ENCODE measurements at places on chromosomes 2 and 18. TPM values are rescaled to one million over a fixed set of nuclear protein-coding genes. Genes with fewer than 3 reads are reported as not detected.

Gene STK39
- total RNA-seq = 10.4 TPM

Gene VWC2L
- total RNA-seq = not detected

Gene DYNAP
- not detected for total RNA-seq

Gene PIKFYVE
- 17.2 TPM for total RNA-seq

Gene PECR
- total RNA-seq = 5.3 TPM

Gene POTEF
- total RNA-seq = 0.23 TPM

Gene CFAP65
- not detected for total RNA-seq

Gene TSPYL6
- not detected for total RNA-seq

Gene GCKR
- total RNA-seq = 0.59 TPM

Gene MFSD2B
- not detected for total RNA-seq

Gene C2orf80
- total RNA-seq = not detected

Gene CCDC74B
- 2.2 TPM for total RNA-seq

Gene NCKAP5
- 7.3 TPM for total RNA-seq

Gene PROKR1
- total RNA-seq = not detected

Gene G6PC2
- not detected for total RNA-seq

Gene TTC21B
- 17.0 TPM for total RNA-seq

Gene HOXD12
- total RNA-seq = not detected

Gene LOXHD1
- 0.28 TPM for total RNA-seq

Gene TMEM247
- not detected for total RNA-seq

- no peak for DNase-seq
Measured at GRCh38 chr2:157749684-157750083, 121.0 kb upstream of the ACVR1C start.

- DNase-seq = no peak
Measured at GRCh38 chr2:238151205-238151604, 7.6 kb upstream of the ERFE start.

DNA sequence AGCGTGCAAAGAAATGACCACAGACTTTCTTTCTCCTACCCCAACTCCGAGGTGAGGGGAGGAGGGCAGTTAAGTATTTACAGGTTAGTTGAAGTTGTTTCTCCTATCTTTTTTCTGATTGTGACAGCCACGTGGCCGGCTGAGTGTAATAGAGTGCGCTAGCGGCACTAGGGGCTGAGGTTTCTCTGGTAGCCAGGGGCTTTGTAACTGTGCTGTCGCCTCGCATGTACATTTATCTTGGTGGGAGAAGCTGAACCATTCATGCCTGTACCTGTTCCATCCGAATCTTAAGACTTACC, 214.1 kb upstream of the STON1 start:
- no peak for DNase-seq

DNA sequence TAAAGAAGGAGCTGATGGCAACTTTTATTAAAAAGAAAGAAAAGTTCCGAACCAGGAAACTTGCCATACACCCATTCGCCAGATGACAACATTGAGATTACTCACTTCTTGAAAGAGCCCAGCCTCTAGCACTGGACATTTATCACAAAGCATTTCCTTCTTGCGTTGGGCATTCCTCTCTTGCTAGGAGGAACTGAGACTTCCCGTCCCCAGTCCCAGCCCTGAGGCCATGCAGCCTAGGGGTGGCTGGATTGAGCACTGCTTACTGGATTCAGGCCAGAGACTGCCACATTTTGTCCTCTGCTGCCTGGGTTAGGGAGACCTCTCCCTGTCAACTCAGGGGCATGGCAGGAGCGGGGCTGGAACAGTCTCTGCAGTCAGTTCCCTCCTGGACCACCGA, 80.1 kb downstream of the SDC1 start:
- peak; percentile 39 for DNase-seq

- peak; percentile 56 for DNase-seq
Measured at GRCh38 chr2:37558623-37559022, 112.8 kb downstream of the CDC42EP3 start.

- DNase-seq = no peak
Measured at GRCh38 chr2:215826376-215826775, 187.0 kb downstream of the MREG start.

GRCh38 chr2:235463893-235464292, 29.9 kb upstream of the AGAP1 start:
- DNase-seq = peak; percentile 91

DNA sequence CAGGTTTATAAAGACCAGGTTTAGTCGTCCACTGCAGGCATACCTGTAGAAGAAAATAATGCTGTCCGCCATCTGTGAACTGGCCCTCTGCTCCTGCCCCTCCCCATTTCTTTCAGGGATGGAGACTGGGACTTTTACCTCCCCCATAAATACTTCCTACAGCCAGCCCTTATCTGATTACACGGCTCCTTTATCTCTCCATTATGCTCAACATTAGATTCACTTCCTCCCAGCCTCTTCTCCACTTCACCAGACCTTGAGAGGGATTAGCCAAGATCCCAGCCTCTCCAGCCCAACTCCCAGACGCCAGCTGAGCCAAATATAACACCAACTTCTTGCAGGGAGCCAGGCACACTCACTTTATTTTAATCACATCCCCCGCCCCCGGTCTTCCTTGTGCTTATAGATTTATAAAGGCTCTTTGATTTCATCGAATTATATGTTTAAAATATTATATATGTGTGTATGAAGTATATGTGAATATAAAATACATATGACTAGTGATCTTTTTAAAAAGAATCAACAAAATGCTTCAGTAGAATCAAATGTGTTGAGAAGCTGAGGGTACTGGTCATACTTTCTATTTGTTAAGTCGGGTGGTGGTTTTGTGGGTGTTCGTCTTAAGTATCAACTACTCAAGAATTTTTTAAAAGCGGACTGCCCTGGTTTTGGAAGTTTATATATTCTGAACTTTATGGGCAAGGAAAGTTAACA, 81.0 kb downstream of the SPRED2 start:
- peak; percentile 65 for DNase-seq

DNA sequence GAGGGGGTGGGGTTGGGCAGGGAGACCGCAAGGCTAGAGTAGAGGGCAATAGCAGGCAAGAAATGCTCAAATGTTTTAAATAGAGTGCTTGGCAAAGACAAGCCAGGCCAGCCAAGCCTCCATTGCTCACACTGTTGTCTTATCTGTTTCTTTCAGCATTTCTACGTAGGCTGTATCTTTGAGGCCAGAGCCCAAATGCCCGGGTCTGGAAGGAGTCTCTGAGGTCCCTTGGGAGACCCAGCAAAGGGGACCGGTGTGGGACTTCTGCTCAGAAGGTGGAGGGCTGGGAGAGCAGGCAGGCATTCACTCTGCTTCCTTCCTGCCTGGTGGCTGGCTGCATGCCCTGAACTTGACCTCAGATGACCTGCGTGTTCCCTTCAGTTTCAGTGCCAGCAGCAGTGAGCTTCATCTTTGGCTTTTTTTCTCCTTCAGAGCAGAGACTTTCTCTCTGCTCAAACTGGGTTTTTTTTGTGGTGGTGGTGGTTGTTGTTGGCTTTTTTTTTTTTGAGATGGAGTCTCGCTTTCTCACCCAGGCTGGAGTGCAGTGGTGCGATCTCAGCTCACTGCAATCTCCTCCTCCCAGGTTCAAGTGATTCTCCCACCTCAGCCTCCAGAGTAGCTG, 13.7 kb upstream of the TET3 start:
- DNase-seq = peak; percentile 77

GRCh38 chr2:241188361-241189092, at the start of gene ANO7:
Gene ANO7 (plus strand): TSS chr2:241188677. CDS start chr2:241190064, 1,387 bp downstream.
- no peak for DNase-seq

DNA sequence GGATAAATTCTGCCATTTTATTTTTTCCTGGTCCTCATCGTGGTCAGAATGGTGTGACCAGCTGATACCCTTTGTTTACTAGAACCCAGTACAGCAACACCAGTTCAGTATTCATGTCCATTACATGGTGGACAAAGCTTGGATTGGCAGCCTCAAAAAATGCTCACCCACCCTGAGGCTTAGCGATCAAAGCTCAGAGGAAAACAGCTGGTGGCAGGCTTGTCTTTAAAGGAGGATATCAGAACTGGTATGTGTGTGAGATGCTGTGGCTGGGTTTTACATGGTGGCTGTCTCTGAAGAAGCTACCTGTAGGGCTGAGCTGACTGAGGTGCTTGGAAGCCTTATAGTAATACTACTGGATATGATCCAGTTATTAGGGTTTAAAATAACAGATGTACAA, 471.1 kb upstream of the MEX3C start:
- DNase-seq = no peak

- no peak for DNase-seq
Measured at GRCh38 chr18:74834424-74835309, 237.0 kb downstream of the ZNF407 start.

DNA sequence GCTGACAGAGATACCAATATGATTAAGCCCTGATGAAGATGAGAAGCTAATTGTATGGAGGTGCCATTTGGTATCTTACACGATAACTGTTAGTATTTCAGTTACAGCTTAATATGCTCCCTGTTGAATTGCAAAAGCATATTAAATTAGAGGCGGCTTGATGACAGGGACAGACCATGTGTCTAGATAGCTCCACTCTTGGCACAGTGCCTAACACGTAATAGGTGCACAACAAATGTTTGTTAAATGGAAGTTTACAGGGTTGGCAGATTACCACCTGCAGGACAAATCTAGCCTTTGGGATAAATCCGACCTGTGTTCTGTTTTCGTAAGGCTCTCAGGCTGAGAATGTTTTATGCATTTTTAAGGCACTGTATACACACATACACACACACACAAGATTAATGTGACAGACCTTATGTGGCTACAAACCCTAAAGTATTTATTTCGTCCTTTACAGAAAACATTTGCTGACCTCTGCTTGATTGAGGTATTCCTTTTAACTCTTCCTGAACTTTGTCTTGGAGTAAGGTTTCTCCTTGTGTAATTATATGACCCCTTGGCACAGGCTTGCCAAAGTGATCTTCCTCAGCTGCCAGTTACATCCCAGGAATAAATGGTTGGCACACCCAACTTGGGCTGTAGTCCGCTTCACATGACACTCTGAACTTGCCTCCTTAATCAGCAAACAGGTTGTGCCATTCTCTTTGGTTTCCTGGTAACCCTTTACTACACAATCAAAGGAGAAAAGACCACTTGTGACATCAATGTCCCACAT, 348.9 kb downstream of the HRH4 start:
- no peak for DNase-seq

DNA sequence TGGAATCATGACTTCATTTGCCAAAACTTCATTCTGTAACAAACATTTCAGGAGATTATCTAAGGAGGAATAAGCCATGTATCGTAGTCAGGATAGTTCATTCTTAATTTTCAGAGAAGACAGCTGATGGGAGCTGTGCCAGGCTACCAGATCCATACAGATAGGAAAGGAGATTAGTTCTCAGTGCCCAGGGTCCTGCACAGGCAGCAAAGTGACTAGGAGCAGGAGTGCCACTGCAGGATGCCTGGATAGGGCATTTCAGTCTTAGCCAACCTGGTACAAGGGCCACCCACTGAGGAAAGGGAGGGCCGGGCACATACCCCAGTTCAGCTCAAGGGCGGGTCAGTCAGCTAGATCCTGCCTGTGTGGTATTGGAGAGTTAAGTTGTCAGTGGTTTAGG, 6.7 kb upstream of the OSR1 start:
- DNase-seq = no peak

DNA sequence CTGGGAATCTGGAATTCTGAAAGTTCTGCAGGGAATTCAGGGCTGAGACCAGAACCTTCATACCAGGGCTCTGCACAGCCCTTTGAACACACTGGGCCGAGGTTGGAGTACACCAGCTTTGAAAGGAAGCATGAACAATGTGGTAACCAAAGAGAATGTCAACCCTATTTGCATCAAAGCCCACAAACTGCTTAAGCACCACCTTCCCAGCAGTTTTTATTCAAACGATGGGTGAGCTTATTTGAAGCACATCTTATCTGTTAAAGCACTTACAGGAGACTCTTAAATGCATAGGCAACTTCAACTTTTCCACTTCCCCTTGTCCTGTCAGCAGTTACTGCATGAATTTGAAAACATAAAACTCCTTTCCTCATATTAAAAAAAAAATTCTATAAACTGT, 96.6 kb downstream of the TXNL1 start:
- DNase-seq = no peak

- no peak for DNase-seq
Measured at GRCh38 chr2:113407446-113408099, 29.9 kb upstream of the ZNG1B start.

GRCh38 chr2:212990697-212991096, 160.7 kb downstream of the IKZF2 start:
- no peak for DNase-seq

GRCh38 chr2:46145840-46146239, 151.4 kb upstream of the EPAS1 start:
- no peak for DNase-seq

GRCh38 chr2:157506586-157506985, 62.7 kb upstream of the CYTIP start:
- no peak for DNase-seq

GRCh38 chr2:120720746-120721375, 14.8 kb upstream of the GLI2 start:
- DNase-seq = no peak

DNA sequence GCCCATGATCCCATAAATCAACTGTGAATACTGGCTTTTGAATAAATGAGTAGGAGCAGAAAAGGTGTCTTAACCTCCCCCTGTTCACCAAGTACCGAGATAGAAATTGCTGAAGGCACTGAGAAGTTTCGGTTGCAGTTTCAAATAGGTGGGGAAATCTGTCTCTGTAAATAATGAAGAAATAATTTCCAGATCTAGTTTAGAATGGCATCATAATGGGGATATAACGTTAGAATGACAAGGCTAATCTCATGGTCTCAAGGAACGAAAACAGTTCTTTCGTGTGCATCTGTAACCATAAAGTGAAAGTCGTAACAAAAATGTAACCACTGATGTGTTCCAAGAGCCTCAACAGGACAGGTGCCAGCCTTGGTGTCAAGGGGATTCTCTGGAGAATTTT, 49.9 kb upstream of the TMEM18 start:
- DNase-seq = no peak

DNA sequence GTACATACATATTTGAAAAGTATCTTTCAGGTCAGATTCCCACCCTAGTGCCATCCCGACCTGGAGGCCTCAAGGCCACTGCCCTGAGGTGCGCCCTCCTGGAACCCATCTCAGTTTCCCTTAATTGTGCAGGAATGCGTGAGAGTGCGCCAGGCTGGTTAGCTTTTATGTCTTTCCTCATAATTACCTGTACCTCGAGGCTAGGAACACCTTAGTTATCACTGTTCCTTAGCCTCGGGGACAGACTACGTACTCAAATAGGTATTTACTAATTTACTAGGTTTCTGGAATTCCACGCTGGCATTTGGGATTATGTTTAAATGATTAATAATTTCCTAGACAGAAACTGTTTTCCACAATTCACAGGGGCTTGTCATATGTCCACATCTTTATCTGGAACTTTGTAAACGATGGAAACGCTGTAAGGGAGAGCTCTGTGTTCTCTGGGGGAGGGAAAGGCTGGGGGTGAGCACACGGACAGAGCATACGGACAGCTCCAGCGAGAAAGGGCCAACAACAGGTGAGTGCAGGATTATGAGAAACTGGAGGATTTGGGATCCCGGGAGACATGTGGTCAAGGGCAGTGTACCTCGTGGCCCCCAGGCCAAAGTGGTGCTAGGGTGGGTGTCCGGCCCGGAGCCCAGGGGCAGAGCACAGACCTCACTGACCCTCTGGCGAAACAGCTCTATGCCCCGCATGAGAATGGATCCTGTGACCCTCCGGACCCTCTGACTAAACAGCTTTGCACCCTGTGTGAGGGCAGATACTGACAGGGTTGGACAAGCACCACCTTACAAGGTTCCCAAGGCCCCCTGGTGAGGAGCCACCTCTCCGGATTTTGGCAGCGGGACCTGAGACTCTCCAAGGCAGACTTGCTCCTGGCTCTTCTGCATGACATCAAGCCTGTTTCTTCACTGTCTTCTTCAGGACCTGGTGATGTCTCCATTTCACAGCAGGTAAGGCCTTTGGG, 102.0 kb upstream of the PXDN start:
- DNase-seq = no peak

GRCh38 chr2:142241016-142241415, 110.2 kb upstream of the LRP1B start:
- no peak for DNase-seq
